Aortic smooth muscle cell (primary cell): ENCODE measurements at places on chromosomes 5 and 9. TPM values are rescaled to one million over a fixed set of nuclear protein-coding genes. Genes with fewer than 3 reads are reported as not detected.

C9orf153 gene
- total RNA-seq: 0.25 and 0.26 TPM in 2 replicates

MYOT gene
- total RNA-seq: not detected in 2 replicates

CCL27 gene
- total RNA-seq: not detected in 2 replicates

PCA3 gene
- 0.12 and 0.26 TPM in 2 replicates for total RNA-seq

ENTPD2 gene
- total RNA-seq: not detected in 2 replicates

PCDHB3 gene
- total RNA-seq: 0.81 and 1.3 TPM in 2 replicates

PCDHB14 gene
- 0.92 and 1.1 TPM in 2 replicates for total RNA-seq

ANKDD1B gene
- total RNA-seq: 0.40 and 1.3 TPM in 2 replicates

PHPT1 gene
- total RNA-seq: 161 and 208 TPM in 2 replicates
